ENCODE measurements at places on chromosomes 2 and 18.

DNA sequence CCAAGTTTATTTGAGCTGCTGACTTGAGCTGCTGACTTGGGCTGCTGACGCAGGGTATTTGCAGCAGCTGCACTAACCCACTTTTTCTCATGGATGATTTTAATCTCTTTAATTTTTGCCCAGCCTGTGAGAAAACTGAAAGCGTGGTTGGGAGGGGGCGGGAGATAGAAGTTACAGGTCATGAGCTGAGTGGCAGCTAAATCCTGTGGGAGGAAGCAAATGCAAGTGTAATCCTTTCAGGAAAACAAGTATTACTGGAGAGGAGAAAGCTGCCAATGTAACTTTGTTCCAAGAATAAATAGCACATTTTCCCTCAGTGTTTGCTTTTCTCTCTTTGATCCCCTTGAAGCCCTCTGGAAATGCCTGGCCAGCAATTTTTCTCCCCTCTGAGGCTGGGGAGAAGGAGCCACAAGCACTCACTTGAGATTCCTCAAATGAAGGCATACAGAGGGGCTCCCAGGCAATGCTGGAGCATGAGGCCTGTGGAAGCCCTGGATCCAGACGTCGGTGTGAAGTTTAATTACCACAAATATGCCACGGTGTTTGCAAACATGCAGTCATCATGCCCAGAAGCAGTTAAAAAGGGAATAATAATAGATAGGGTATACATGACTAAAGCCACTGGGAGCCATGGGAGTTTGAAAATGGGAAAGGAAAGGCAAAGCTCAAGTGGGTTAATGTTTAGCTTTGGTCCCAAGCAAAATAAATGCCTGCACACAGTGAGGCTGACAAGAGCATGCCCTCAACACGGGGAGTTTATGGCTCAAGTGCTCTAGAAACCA, 10.4 kb upstream of the EVA1A start:
- DNase-seq, result peak; percentile 80

DNA sequence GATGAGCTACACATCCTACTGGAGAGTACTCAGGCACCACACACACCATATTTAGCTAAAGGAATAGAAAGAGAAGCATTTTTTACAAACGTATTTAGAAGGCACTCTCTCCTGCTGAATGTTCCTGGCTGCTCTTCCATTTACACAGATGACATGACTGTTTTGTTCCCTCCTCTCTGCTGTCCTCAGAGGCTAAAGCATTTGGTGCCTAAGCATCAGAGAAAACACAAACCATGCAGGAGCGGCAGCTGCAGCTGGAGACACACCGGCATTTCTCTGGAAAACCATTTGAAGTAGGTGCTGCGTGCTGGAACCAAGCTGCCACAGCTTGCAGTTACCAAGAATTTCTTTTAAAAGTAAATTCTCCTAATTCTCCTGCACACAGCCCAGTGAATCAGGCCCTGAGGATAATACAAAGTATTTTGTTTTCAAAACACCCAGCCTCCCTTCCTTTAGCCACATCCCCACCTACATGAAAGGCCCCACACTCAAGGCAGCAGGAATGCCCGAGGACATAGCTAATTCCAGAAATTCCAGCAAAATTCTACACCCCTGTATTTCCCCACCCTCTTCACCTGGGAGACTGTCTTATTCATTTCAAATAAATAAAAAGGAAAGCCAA, 488.9 kb upstream of the SOX11 start:
- DNase-seq, result no peak

DNA sequence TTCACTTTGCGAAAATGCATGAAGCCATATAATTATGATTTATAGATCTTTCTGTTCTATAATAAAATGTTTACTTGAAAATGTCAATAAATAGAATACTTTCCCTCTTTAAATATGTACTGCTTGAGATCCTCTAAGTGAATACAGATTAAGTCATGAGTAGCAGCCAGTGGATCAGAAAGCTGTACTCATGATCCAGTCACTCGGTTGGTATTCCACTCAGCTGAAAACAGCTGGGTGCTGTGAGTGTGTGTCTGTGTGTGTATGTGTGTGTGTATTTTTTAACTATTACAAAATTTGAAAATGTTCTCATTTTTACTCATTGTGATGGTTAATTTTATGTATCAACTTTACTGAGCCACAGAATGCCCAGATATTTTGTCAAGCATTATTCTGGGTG, 141.6 kb upstream of the CYP26B1 start:
- DNase-seq, result no peak

- no peak for DNase-seq
Observed at GRCh38 chr2:7881063-7881462, 800.8 kb upstream of the ID2 start.

GRCh38 chr2:109318150-109318948, 189.3 kb downstream of the SH3RF3 start:
- no peak for DNase-seq

- DNase-seq, result peak; percentile 90
Observed at GRCh38 chr2:121356058-121356640, 71.1 kb upstream of the TFCP2L1 start.

DNA sequence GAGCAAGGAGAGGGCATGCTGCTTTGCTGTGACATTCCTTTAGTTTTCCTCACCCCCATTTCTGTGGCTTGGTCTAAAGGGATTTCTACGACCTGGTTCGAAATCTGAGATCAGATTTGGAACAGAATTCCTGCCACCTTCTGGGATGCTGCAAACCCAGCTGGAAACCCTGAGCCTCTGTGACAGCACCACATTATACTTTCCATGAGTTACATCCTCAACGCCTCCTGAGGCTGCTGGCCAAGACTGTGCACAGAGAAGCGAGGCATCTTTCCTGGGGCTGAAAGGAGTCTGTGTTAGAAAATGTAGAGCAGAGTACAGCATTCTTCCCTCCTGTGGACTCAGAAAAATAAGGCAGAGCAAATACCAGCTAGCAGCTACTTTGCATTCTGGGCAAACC, 138.1 kb upstream of the CHAC2 start:
- no peak for DNase-seq

DNA sequence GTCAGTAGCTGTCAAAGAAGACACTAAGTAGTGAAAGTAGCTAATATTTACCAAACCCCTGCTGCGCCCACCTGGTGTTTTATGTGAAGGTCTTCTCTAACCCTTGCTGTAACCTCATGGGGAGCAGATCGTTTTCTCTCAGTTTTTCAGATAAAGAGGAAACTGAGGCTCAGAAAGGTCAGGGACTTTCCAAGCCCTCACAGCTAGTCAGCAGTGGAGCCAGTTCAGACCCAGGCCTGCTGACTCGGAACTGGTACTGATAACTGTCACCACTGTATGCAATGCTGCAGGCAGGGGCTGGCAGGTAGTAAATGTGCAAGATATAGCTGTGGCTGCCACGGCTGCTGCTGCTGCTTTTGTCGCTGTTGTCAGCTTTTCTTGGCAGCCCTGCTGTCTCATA, 69.1 kb downstream of the LRRFIP1 start:
- DNase-seq, result no peak

Data from DMS53 (cell line).